ENCODE measurements at places on chromosomes 4 and X.

DNA sequence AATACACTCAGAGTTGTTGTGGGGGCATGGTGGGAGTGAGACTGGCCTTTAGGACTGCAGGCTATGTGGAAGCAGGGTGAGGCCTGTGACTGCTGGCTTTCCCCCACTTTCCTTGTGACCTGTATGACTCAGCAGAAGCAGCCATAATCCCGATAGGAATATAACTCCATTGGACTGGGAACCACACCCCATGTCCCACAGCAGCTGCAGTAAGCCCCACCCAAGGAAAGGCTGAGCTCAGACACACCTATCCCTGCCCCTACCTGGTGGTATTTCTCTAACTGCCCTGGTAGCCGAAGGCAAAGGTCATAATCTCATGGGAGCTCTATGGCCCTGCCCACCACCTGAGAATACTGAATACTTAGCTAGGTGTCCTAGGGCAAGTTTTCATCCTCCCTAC, 169.3 kb downstream of the GC start:
- no peak for DNase-seq

GRCh38 chr4:116796022-116796421, 289.4 kb downstream of the TRAM1L1 start:
- DNase-seq, result no peak

DNA sequence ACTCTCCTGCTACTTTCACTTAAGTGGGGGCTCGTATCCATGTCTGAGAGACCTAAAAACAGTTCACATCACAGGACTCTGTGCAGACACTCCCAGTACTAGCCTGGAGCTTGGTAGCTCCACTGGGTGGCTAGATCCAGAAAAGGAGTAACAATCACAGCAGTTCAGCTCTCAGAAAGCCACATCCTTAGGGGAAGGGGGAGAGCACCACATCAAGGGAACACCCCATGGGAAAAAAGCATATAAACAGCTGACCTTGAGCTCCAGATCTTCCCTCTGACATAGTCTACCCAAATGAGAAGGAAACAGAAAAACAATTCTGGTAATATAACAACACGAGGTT, 175.8 kb downstream of the FAM13A start:
- DNase-seq, result no peak

- no peak for DNase-seq
Measured at GRCh38 chr4:38310446-38311043, 350.3 kb downstream of the PTTG2 start.

DNA sequence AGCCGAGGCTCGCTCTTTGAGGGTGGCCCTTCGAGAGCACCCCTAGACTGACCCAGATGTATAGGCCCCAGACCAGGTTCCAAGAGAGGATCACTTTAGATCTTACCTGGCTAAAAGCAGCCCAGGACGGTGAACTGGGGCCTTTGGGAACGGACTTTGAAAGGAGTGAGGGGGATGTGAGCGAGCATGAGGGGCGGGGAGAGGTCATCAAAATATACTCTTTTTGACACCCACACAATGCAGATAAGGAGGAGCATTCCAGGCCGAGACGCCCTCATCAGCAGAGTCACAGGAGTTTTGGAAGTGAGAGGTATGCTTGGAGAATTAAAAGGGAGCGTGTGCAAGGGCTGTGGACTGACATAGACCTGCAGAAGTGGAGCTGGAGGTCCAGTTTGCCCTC, 528 bp downstream of the NSDHL start:
- no peak for DNase-seq
